ENCODE measurements at places on chromosomes 12 and 14.

DNA sequence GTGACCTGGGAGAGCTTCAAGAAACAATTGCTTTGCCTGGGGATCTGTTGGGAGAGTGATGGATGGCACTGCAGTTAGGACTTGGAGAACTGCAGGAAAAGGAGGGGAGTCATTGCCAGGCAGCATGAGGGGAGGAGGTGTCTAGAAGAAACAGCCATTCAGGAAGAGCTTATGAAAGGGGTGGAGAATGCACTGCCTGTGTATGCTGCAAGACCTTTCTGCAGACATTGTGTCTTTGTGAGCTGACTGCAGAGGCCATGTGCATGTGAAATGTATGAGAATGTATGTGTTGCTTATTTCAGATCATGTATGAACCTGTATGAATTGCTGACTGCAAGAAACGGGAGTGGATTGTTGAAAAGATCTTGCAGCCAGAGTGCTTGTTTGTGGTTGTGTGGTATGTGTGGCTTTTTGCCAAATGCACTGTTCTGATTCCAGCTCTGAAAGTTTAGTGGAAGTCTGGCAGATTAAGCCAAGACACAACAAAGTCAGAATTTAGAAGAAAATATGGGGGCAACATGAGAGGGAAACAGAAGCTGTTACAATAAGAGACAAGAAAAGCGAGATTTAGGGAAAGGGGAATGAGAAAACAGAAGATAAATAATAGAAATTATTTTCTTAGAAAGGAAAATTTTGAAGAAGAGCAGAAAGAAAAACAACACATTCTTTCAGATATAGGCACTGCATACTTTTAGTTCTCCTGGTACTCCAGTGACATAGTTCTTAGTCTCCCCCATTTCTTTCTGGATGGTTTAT, 9.8 kb upstream of the RIMKLB start:
- no peak for DNase-seq

- no peak for DNase-seq
These were observed 163.4 kb downstream of the GARIN6 start for GRCh38 chr12:99810718-99811593.

GRCh38 chr12:121775501-121775900, 18.0 kb downstream of the RHOF start:
- DNase-seq, result no peak

DNA sequence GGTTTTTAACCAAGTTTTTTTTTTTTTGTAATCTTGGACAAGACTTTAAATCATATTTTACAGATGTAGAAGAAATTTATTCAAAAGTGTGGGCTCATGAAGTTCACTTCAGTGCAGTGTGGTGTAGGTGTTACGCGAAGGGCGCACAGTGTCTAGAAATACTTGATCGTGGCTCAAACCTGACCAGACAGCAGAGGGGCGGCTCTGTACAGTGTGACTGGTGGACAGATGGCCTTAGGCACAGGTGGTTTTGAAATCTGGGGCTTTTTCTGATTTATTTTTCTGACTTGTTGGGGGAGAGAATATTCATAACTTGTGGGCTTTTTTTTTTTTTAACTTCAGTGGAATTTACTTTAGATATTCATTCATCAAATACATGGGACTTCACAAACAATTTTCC, 179.2 kb downstream of the PELI2 start:
- DNase-seq, result no peak

DNA sequence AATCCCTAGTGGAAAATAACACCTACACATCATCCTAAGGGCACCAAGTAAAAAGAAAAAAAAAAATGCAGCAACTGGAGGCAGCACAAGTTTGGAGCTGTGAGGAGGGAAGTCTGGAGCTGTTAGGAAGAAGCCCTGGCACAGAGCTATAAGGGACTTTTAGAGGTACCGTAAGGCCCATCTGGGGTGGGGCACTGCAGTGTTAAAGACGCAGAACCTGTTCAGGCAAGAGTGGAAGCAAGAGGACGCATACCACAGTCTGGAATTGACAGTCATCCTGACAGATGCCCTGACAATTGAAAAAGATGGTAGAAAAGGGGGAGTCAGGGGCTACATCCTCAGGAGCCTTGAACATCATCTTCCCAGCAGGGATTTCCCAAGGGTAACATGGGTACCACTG, 195.9 kb upstream of the PLEKHG7 start:
- DNase-seq, result no peak

DNA sequence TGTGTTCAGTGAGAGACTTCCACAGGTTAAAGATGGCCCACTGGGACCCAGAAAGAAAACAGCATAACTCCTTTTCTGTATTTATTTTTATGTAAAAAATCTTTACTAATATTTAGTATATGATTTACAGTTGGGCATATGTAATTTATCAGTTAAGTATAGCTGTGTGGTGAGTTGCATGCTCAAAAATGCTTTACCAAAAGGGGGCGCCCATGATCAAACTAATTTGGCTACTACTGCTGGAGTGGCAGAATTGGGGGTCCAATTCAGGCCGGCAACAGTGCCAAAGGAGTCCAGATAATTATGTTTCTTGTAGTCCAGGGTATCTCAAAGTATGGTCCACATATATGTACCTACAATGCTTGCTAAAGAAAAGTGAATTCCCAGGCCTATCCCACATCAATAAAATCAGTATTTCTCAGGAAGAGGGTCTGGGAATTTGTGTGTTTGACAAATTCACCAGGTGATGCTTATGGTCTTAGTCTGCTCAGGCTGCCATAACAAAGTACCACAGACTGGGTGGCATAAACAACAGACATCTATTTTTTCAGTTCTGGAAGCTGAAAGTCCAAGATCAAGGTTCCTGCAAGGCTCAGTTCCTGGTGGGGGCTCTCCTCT, 152.0 kb downstream of the KTN1 start:
- no peak for DNase-seq

DNA sequence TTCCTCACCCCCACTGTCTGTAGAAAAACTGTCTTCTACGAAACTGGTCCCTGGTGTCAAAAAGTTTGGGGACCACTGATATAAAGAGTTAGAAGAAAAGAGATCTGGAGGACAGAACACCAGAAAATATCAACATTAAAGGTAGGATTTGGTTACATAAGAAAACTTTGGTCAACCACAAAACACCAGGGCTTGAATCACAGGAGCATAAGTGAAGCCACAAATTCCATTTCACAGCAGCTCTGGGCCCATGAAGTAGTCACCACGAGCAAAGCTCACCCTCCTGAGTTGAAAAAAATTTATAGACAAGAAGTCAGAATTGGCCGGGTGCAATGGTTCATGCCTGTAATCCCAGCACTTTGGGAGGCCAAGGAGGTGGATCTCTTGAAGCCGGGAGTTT, 19.4 kb downstream of the RALGAPA1 start:
- no peak for DNase-seq

GRCh38 chr14:65847075-65847847, 434.7 kb downstream of the FUT8 start:
- DNase-seq, result no peak

DNA sequence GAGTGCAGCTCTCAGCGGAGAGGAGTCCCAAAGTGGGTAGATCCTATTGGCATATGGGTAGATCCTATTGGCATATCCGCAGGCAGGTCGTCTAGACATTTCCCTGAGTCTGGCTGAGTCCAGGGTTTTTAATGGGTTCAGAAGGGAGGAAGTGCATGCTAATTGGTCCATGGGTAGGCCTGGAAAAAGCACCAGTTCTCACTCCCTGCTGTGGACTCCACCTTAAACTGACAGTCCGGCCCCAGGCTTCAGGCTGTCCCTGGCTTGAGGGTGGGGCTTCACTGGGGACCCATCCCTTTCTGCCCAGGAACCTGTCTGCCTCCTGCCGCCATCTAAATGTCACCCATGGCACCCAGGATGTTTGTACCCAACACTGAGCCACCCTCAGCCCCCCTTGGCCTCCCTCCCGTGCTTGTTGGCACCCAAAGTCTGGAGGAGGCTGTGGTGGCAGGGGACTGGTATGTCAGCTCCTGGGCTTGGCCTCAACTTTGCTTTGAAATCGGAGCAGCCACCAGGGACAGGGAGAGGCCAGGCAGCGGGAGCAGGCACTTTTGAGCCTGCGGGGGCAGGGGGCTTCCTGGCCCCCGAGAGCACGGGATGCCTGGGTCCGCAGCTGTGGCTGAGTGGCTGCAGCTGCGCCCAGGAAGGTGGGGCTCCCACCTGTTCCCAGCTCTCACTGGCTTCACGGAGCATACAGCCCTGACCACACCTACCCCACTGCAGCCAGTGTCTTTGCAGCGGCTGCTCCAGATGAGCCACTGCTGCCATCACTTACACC, 29.6 kb upstream of the YAF2 start:
- DNase-seq, result no peak

GRCh38 chr12:124232654-124232987, 62.3 kb upstream of the RFLNA start:
- no peak for DNase-seq

DNA sequence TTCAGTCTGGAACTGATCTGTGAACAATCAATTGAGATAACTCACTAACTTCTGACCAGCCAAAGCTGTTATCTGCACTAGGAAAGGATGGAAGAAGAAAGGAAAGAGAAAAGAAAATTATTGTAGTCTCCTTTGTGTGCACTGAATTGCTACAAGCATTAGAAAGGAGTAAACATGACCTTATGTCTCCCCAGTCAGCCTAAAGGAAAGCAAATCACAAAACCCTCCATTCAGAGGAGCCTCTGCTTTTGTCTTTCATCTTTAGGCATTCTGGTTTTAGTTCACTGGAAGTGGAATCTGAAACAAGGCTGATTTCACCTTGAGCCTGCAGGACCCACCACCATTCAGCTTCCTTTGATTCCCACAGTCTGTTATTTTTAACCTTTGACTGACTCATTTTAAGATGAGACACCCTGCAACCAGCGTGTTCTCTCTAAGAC, 26.0 kb downstream of the TBX3 start:
- no peak for DNase-seq

GRCh38 chr14:93064411-93065271, 51.1 kb downstream of the ITPK1 start:
- no peak for DNase-seq

- no peak for DNase-seq
These were observed 252.4 kb upstream of the CPNE8 start for GRCh38 chr12:39157696-39158342.

DNA sequence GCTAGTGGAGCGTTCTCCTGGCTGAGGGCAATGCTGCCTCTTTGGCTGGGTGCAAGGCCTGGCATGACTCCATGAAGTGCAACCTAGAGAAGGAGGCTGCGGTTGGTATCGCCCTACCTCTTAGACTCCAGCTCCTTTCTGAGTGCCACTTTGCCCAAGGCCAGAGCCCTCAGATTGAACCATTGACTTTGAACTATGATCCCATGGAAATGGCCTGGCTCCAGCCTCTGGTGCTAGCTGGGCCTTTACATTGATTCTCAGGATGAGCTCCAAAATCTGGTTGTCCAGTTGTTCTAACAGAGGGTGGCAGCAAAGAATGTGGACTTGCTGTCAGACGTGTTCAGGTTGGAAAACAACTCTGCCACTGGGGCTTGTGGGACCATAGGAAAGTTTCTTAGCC, 16.1 kb upstream of the SMOC1 start:
- DNase-seq, result no peak

GRCh38 chr12:121222847-121223246, 12.9 kb downstream of the P2RX4 start:
- DNase-seq, result no peak

GRCh38 chr12:131061041-131061806, 107.5 kb downstream of the ADGRD1 start:
- no peak for DNase-seq

- no peak for DNase-seq
These were observed 45.0 kb downstream of the SYNE3 start for GRCh38 chr14:95471476-95471875.

All from stimulated activated CD4-positive, alpha-beta T cell treated with anti-CD3 and anti-CD28 coated beads, TNF-alpha, amount 100 ng/mL, for 4 hours (primary cell).